Left lobe of liver (tissue), 2 donors: ENCODE measurements at places on chromosomes 4 and X. TPM values are rescaled to one million over a fixed set of nuclear protein-coding genes. Genes with fewer than 3 reads are reported as not detected.
A peak's percentile ranks its signal among the peaks of the same experiment; 100 is the strongest.

MAGEC1 gene
- not detected for total RNA-seq

GRIA2 gene
- not detected for total RNA-seq

FAAH2 gene
- total RNA-seq, result 9.4 TPM

PTPN13 gene
- total RNA-seq, result 1.4 TPM

SUPT20HL2 gene
- total RNA-seq, result not detected

UCP1 gene
- total RNA-seq, result not detected

MGAT4D gene
- total RNA-seq, result not detected

GRCh38 chr4:3605491-3605890 lies 73.3 kb upstream of the LRPAP1 start:
- no peak for DNase-seq

DNA sequence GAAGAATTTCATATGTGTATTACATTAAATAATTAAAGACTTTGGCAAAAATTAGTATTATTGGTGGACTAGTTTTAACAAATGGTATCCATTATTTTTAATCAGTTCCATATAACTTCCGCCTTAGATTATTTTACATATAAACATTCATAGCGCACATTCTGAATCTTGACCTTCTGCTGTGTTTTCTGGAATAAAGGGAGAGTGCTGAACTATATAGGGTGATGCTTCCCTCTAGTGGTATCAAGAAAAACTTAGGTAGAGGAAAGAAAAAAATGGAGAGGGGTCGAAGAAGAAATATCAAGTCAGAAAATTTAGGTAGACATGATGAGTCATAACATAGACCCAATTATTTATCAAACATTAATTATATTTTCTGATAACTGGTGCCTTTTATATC lies 155.6 kb upstream of the PACRGL start:
- no peak for DNase-seq

GRCh38 chrX:53088136-53088974 lies 5.6 kb upstream of the KANTR start:
- DNase-seq, result peak; percentile 80

- no peak for DNase-seq
These were observed 4.8 kb downstream of the ACOX3 start for GRCh38 chr4:8435656-8436121.

GRCh38 chr4:26493461-26493860 lies 3.2 kb upstream of the CCKAR start:
- no peak for DNase-seq

- DNase-seq, result no peak
These were observed 118.5 kb downstream of the TLL1 start for GRCh38 chr4:165991325-165992180.

DNA sequence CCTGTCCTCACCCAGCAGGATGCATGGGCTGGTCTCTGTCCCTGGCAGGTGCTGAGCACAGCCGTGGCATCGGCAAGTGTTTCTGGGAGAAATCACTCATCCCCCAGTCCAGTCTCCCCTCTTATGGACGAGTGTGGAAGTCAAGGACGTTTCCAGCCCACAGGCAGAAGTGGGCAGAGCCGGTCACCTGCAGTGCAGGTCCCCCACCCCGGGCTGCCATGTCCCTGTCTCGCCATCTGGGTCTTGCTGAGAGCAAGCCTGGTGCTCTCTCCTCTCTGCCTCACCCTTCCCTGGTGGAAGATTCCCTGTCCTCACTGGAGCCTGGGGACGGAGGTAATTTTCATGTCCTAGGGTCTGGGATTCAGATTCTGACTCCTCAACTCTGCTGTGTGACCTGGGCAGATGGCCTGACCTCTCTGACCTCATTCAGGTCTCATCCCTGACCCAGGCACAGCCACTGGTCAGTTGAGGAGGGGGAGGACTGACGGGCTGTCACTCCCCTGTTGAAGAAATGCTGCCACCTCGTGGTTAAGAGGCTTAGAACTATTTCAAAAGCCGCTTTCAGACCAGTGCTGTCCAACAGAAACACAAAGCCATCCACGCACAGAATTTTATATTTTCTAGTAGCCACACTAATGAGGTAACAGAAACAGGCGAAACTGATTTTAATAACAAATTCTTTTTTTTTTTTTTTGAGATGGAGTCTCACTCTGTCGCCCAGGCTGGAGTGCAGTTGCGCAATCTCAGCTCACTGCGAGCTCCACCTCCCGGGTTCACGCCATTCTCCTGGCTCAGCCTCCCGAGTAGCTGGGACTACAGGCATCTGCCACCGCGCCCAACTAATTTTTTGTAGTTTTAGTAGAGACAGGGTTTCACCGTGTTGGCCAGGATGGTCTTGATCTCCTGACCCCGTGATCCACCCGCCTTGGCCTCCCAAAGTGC lies 1.8 kb downstream of the CPZ start:
- DNase-seq, result peak; percentile 55

GRCh38 chrX:120286733-120287512 lies 24.3 kb downstream of the TMEM255A start:
- DNase-seq, result no peak

- no peak for DNase-seq
These were observed 50.7 kb downstream of the SEPSECS start for GRCh38 chr4:25109511-25109910.

DNA sequence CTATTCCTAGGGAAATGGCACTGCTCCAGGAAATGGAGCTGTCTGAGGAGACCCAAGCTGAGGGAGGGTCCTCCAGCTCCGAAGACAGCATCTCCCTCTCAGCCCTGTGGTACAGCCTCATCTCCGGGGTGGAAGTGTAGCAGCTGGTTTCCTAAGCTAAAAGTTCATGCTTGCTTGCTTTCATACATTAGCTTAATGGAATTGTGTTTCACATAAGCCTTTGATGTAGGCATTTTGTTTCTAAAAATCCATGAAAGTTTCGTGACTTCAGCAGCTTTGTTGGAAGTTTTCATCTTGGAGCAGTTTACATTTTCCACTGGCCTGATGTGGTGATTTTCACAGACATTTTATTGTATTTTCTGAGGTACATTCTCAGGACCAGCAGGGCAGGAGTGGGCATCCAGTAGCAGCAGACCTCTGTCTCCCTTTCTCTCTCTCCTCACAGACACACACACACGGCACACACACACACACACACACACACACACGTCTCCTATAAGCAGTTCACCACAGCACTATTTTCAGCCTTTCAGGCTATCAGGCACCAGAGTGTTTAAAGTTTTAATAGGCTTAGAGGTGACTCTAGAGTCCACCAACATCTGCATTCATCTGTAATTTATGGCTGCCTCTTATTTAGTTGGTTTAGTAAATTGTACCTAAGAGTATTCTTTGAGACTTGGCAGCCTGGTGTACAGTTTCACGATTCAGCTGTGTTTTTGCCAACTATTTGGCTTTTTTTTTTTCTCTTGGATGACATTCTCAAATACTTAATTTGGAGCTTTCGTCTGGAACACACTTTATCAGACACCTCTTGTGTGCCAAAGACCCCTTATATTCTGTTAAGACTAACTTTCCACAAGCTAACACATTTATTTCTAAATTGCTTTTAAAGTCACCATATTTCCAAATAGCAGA lies 225.8 kb upstream of the SFRP2 start:
- no peak for DNase-seq

DNA sequence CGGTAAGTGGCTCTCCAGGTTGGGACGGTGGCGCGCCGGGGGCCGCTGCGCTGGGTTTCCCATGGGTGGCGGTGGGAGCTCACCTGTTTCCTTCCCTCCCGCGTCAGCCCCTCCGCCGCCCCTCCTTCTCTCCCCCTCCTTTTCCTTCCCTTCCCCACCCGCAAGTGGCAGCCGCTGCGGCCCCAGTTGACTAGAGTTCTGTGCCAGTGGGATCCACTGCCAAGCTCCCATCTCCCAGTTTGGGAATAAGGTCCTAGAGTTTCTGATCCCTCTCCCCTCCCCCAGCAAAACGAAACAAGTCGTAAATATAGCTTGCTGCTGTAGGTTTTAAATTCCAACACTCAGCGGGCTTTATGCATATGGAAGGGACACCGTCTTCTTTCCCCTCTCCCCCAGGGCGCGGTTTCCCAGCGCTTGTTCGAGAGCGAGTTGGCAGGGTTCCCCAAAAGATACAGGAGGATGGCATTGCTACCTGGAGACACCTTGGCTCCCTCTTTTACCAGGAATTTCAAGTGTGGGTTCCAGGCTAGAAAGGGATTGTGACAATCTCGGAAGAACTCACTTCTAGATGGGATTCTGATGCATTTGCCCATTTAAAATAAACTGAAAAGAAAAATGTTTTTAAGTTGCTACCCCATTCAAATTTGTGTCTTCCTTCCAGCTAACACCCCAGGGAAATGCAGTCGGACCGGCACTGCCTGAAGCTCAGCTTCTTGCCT lies 1.2 kb downstream of the TLL1 start:
- DNase-seq, result no peak

GRCh38 chr4:84631573-84631972 lies 48.6 kb downstream of the CDS1 start:
- DNase-seq, result no peak

DNA sequence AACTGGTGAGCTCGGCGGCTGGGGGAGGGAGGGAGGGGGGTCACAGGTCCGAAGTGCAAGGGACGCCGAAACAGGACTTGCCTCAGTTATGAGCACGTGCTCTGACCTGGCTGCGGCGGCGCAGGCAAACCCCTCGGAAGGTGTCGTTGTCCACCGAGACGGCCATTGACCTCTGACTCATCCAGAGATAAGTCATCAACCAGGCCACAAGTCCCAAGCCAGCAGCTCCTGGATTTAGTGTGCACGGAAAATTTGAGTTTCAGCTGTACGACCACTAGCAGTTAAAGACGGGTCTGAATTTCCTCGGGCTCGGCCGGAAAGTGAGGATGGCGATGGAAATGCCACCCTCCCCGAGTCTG lies 674 bp downstream of the SH3D19 start:
- DNase-seq, result peak; percentile 92

DNA sequence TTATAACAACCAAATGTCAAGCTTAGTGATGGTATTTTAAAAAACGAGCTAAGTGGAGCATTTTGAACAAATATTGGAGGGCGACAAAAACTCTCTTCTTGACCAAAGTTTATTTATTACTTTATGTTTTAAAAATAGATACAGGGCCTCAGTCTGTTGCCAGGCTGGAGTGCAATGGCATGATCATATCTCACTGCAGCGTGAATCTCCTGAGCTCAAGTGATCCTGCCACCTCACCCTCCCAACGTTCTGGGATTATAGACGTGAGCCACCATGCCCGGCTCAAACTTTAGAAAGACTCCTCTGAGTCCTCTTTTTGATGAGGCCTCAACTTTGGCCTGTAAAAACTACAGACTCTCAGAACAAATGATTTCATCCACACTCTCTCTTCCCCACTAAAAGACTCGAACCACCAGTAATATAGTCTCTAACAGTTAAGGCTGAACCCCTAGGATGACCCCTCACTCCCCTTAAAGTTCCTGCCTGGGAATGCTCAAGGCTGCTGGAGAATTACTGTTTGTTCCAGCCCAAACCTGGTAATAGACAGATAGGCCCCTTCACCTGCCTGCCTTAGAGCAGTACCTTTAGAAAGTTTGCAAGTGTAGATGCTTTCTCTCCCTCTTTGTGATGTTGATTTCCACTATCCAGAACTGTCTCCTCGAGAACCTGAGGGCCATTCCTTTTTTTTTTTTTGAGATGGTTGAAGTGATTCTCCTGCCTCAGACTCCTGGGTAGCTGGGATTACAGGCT lies 55.3 kb upstream of the HPSE start:
- DNase-seq, result no peak

DNA sequence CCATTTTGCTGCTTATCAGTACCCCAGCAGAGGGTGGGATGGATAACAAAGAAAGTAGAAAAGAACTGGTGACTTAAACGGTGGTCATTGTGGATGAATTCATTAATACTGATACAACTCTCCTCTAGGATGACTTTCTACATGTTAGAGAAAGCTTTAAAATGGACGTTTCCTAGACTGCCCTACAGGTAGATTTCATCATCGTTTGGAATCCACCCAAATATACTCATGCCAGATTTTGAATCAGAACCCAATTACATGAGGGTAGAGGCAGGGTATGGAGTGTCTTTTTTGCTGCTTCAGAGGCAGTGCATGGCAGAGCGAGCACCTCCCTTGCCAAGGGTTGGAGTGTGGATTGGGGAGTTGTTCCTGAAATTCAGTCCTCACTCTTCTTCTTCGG lies 13.3 kb upstream of the ANTXR2 start:
- DNase-seq, result no peak

DNA sequence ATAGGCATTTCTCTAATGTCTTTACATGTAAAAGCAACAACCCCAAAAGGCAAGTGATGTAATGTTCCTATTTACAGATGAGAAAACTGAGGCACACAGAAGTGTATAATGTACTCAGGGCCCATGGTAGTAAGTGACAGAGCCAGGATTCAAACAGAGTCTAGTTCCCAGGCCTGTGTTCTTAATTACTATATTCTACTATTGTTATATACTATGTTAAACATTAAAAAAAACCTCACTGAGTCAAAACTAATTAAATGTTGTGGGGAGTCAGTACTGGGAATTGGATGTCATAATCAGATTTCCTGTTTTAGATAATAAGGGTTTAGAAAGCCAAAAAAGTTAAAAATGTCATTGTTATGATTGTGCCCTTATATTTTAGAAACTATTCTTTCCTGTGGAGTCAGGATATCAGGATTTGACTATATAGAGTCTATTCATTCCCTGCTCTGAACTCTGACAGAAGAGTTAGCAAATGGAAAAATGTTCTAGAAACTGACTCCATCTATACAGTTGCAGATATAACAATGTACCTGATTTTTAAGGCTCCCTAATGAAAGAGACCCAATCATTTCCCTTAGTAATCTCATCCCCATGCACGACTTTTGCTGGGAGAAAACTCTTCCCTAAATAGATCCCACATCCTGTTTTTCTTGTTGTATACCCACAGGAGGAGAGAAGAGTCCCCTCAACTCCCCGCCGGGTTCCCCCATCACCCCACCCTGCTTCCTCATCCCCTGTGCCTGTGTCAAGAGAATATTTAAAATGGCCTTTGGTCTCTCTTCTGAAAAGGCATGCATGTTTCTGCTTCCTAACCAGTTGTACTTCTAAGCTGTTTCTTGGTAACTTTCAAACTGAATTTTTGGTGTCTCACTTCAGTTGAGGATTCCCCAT lies 69.7 kb downstream of the REELD1 start:
- no peak for DNase-seq

DNA sequence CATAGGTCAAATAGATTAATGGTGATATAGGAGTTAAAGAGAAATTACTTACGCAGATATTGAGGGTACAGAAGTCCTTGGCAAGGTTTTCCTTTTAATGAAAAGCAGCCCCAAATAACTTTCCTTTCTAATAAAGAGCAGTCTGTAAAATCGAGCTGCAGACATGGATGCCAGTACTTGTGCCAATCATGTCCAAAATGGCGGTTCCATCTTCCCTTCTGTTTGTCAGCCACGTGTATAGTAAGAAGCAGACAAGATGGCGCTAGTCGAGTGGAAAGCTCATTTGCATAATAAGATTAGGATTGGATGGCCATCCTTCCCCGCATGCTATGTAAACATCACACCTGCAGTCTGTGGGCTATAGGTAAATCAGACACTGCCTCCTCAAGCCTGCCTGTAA lies 68.5 kb downstream of the FGFBP1 start:
- no peak for DNase-seq

DNA sequence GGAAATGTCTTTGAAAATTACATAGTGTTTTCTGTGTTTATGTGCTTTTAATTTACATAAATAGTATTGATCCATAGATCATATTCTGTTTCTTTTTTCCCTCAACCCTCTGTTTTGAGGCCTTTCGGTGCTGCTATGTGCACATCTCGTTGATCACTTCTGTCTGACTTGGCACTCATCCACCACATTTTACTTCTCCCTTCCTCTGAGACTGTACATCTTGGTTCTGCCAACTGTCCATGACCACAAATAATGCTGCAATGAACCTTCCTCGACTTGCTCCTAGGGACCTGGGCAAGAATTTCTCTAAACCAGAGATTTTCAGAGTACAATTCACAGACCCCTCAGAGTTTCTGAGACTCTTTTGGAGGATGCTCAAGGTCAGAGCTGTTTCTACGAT lies 74.4 kb downstream of the RTL5 start:
- DNase-seq, result no peak

- DNase-seq, result no peak
These were observed 57.7 kb downstream of the IL13RA2 start for GRCh38 chrX:114959729-114960128.
